Breast epithelium (tissue), 4 donors: ENCODE measurements at places on chromosomes 4 and X. TPM values are rescaled to one million over a fixed set of nuclear protein-coding genes. Genes with fewer than 3 reads are reported as not detected.

- no peak for DNase-seq
Observed at GRCh38 chrX:73817393-73818199, 254.6 kb downstream of the CHIC1 start.

- peak; percentile 81 for DNase-seq
Observed at GRCh38 chrX:131752493-131753198, 208.8 kb downstream of the OR13H1 start.

GRCh38 chr4:139191373-139191772, 14.4 kb upstream of the ELF2 start:
- no peak for DNase-seq

DNA sequence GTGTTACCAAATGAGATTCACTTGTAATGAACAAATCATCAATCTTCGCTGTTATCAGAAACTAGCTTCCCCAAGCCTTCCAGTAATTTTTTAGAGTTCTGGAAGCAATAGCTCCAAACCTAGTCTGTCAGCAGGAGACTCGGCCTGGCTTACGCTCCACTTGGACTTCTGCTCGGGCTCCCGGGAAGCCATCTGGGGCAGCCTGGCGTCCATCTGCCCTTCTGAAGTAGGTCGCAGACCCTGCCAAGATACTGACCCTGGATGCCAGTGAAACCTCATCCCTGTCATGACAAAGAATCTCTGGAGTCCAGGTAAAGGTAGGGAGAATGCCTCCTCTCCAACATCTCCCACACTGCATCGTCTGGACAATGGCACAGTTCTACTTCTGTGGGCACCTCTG, 493.8 kb upstream of the ZFP42 start:
- DNase-seq: no peak

- DNase-seq: no peak
Observed at GRCh38 chr4:76867880-76868655, 29.9 kb downstream of the SOWAHB start.

GRCh38 chr4:181701214-181701613, 542.0 kb upstream of the TENM3 start:
- no peak for DNase-seq

GRCh38 chr4:70666369-70666768, at the start of gene JCHAIN:
TSS of gene JCHAIN (minus strand) at chr4:70666508. CDS start at chr4:70666490, 18 bp downstream.
- no peak for DNase-seq

DNA sequence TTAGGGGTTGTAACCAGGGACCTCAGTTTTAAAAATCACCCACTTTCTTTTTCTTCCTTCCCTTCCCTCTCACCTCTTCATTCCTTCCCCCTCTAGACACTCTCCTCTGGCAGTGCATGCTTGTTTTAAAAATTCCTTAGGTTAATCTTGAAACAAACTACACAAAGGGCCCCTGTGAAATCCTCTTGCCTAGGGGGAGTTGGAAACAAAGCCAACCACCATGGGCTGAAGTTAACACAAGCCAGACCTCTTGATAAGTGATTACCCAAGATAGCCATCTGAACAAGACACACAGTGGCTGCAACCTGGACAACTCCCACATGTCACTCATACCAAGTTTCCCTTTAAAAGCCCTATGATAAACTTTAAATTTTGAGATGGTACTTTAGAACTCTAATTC, 68.9 kb downstream of the TENT5D start:
- no peak for DNase-seq

DNA sequence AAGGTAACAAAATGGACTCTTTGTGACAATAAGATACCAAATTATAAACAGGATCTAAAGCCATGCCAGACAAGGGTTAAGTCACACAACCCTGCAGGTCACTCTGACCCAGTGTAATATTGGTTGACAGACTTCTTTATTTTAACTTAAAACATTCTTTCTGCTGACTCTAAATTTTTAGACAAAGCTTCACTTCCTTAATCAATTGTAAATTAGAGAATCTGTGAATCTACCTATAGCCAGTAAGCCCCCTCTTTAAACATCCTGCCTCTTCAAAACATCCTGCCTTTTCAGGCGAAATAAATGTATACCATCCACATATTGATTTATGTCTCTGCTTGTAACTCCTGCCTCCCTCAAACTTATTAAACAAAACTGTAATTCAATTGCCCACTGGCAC, 14.2 kb downstream of the NUDT6 start:
- no peak for DNase-seq

DNA sequence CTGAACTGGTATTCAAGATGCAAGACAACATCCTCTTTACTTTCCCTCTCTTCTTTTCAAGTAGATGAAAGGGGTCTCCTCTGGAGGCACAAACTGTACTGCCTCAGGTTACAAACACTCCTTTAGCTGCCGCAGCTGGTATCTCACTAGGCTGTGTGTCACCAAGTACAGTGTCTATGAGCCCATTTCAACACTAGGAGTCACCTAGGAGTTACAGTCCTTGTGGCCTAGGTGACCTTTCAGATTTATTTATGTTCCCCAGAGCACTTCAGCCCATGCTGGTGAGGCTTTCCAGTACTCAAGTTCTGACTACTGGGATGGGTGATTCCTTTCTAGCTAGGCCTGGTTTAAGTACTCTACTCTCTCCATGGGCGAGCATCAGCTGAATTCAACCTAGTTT, 32.4 kb upstream of the TMLHE start:
- no peak for DNase-seq

GRCh38 chrX:103338663-103339062, 8.6 kb downstream of the TCEAL7 start:
- no peak for DNase-seq

- DNase-seq: no peak
Observed at GRCh38 chr4:188008377-188008776, 12.8 kb downstream of the ZFP42 start.

DNA sequence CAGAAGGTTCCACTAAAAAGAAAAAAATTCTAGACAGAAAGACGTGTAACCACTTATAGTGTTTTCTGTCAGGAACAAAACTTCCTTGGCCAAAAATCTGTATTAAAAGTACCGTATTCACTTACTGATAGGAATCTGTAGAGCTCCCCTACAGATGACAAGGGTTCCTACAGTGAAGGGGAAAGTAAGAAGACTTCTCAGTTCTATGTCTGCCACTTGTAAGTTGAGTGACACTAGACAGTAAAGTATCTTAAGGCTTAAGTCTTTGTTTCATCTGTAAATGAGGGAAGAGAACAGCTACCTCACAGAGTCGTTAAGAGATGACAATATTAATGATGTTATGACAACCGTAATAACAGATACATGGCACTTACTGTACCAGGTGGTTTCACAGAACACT, 3.3 kb downstream of the COQ2 start:
- no peak for DNase-seq

DNA sequence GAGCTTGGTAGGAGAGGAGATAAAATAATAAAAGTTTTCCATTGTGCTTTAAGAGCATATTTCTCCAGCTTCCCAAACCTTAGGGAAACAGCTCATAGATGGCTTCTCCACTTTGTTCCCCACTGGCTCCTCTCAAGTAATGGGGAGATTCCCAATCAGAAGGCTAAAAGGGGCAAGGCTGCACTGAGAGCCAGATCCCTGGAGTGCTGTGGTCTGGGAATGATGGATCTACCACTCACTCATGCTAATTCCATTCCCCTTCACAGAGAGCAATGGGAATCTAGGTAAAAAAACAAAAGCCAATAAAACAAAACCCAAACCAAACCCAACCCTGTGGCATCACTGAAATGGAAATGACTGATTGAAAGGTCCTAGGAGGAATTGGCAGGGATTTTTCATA, 219.7 kb upstream of the MBNL3 start:
- DNase-seq: no peak

DNA sequence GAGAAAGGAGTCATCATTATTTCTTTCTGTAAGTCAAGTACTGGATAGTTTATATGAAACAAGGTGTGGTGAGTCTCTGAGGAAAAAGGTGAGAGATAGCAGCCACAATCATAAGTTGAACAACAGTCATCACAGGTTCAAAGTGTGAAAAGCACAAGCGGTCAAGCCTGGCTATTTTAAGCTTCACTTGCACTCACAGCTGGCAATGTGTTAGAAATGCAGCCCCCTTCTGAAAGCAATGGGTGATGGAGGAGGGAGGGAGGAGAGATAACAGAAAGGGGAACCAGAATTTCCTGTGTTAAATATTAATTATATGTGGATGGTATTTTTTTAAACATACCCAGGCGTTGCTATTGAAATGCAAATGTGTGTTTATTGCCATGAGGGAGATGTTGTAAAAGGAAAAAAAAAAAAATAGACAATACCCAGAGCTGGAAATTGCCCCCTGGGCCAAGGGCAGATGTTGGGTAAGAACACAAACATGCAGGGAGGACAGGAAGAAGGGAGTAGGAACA, 26.9 kb upstream of the BMP3 start:
- DNase-seq: no peak

- peak; percentile 19 for DNase-seq
Observed at GRCh38 chrX:14095702-14096101, 66.0 kb upstream of the GEMIN8 start.

DNA sequence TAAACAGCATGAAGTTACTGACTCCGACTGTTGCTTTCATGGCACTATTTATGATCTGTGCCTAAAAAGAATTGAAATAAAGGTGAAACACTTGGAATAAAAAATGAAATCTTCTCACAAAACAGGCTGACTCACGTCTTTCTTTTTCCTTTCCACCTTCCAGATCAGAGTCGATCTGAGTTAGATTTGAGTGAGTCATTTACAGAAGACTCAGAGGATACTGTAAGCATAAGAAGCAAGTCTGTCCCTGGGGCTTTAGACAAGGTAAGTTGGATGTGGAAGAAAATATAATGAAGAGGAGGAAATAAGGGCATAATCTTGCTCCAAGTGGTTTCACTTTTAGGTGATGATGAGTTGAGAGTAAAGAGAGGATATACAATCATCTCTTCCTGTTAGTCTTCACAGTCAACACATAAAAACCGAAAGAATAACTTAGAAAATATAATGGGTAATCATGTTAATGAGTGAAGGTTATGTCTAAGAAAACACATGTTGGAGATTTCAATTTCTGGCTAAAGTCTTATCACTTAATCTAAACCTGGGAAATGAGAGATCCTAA, 89.7 kb downstream of the SYTL5 start:
- no peak for DNase-seq

DNA sequence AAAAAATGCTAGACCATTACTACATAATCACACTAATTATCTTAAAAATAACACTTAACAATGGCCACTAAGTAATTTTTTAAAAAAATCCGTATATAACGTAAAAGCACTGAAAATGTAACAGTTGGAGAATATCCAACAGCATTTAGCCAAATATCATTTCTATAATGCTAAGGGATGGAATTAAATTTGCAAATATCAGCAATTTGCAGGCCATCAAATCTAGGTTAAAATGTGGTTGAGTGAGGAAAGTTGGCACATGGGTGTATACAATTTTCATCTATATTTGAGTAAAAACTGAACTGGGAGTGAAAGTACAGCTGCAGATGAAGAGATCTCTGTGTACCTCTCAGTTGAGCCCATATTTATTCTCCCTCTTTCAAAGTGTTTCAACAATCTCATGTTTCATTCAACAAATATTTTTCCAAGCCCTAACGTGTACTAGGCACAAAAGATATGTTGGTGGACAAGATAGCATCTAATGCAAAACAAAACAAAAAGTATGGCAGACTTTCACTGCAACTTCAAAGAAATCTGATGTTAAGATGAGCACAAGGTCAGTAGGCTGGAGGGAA, 63.0 kb downstream of the MBNL3 start:
- DNase-seq: no peak

GRCh38 chr4:23937173-23937572, 47.3 kb upstream of the PPARGC1A start:
- DNase-seq: no peak

DNA sequence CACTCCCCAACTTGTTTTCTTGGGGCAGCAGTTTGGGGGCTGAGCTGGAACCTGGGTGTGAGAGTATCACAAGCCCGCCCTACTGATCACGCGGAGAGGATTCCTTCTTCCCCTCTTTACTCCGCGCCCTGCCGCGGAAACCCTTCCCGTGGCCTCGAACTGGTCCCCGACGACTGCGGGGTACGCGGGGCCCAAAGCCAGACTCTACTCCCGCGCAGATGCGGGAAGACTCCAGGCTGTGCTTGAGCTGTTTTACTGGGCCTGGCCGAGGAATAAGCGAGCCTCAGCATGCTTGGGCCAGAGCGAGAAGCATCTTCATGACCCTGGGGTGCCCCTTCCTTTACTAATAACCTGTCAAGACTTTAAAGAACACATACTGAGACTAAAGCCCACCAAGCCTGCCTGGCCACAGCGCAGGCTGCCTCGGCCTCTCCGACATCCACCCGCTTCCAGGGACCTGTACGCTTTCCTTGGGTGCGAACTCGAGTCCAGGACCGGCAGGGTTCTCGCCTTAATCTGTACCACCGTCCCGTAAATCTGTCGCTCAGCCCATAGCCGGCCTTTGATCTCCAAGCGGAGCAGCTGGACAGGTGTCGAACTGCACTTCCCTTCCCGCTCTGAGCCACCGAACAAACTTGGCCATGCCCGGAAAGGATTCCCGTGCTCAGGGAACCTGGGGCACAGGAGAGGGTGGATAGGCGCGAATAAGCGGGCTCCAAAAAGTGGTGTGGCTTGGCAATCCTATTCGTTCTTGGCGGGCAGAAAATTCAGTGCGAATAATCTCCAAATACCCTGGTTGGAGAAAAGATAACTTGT, 55.0 kb upstream of the TMEM33 start:
- no peak for DNase-seq

DNA sequence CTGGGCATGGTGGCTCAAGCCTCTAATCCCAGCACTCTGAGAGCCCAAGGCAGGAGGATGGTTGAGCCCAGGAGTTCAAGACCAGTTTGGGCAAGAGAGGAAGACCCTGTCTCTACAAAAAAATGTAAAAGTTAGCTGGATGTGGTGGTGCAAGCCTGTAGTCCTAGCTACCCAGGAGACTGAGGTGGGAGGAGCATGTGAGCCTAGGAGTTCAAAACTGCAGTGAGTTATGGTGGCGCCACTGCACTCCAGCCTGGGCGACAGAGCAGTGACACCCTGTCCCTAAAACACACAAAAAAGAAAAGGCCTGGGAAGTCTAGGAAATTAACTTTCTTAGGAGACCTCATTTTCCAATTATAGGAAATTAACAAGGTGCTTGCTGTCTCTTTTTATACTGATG, 76.8 kb downstream of the JAKMIP1 start:
- DNase-seq: no peak

DNA sequence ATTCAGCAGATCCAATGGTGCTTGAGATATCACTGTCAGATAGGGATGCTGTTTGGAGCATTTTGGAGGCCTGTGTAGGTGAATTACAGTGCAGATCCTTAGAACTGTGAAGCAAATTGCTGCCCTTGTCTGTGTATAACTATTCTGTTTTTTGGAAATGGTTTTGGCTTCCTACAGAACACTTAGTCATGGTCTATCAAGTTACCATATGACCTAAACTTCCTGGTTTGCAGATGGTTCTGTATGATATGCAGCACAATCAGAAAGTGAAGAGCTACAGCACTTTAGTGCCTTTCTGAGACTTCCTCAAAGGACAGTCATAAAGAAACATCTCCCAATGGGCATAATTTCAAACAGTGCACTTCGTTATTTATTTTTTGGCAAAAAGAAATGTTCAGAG, 688.6 kb downstream of the SH3BGRL start:
- DNase-seq: no peak

The TECRL gene
- not detected for total RNA-seq

The IL21 gene
- not detected for total RNA-seq

The CD99 gene
- total RNA-seq: 536 TPM

The DUSP9 gene
- not detected for total RNA-seq

The BMX gene
- total RNA-seq: 3.9 TPM
